ENCODE measurements at places on chromosomes 5 and 9. TPM values are rescaled to one million over a fixed set of nuclear protein-coding genes. Genes with fewer than 3 reads are reported as not detected.

GRCh38 chr5:79759436-79759835 lies 69.8 kb downstream of the CMYA5 start:
- DNase-seq, result no peak

The NUTM2F gene
- not detected for polyA plus RNA-seq

DNA sequence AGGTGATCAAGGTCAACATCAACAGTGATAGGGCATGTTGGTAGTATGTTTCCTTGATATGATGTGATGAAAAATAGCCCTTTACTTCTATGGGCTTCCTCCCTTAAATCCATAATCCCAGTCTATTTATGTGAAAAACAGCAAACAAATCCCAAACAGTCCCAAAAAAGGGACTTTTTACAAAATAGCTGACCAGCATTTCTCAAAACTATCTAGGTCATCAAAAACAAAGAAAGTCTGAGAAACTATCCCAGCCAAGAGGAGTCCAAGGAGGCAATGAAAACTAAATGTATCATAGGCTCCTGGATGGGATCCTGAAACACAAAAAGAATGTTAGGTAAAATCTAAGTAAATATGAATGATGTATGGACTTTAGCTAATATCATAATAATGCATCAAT lies 71.2 kb downstream of the MARCHF3 start:
- DNase-seq, result no peak

- DNase-seq, result no peak
Measured at GRCh38 chr5:114223866-114224265, 138.0 kb upstream of the KCNN2 start.

- DNase-seq, result peak; percentile 53
Measured at GRCh38 chr9:109316207-109316640, 4.6 kb downstream of the EPB41L4B start.

DNA sequence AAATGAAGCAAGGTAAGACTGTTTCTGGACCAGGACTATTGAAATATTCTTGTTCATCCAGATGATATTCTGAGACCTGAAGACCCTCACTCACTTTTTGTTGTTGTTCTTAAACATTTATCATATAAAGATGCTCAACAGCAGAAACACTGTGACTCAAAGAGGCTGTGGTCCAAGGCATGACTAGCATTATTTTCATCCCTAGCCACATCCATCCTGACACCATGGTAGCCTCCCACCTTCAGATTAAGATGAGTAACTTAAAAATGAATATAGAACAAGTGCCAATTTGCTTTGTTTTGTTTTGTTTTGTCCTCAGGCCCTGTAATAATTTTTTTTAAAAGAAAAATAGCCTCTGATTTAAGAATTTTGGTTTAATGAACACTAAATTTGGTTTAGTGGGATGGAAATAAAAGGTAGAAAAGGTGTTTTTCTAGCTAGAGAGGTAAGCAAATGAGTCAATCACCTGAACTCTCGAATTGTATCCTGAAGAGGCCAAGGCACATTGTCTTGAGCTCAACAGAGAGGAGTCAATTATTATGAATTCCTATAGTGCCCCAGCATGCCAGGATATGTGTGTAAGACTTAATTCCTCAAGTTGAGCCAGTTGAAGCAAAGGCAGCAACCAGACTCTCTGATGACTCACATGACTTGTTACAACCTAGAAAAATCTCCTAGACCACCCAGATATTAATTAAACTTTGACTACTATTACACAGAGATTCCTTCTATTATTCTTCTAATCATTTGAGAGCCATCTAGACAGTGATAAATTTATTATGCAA lies 380.1 kb upstream of the TUSC1 start:
- no peak for DNase-seq

DNA sequence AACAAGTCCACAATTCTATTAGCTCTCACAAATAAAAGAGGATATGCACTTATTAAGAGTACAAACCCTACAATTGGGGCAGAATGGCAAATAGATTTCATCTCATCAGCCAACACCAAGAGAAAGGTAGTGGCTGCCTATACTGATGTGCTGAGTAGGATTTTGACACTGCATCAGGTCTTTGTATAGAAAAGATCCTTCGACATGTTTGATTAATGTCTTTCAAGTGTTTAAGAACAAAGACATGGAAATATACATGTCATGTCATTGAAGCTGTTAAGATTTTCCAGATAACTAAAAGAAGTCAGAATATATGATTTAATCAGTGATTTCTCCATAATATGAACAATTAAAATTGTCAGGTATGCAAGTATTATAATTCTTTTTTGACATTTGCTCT lies 238.7 kb upstream of the GRAMD2B start:
- DNase-seq, result no peak

GRCh38 chr9:90099262-90099963 lies 494.6 kb downstream of the GADD45G start:
- DNase-seq, result no peak

The FOXI1 gene
- not detected for polyA plus RNA-seq

DNA sequence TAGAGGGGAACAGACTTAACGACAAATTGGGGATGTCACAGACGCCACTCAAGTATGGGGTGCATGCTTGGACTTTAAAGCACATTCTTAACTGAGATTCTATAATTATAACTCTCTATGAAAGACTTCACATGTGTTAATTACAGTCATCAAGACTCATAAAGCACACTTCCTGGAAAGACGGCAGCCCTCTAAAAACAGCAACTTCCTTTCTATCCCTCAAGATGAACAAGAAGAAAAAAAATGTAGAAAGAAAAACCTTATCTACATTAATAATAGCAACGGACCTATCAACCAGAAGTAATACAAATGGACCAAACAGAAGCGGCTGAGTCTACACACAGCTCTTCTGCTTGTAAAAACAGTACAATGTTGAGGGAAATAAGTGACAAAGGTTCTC lies 21.2 kb downstream of the GNAQ start:
- DNase-seq, result no peak

The YTHDC2 gene
- 9.1 TPM for polyA plus RNA-seq

DNA sequence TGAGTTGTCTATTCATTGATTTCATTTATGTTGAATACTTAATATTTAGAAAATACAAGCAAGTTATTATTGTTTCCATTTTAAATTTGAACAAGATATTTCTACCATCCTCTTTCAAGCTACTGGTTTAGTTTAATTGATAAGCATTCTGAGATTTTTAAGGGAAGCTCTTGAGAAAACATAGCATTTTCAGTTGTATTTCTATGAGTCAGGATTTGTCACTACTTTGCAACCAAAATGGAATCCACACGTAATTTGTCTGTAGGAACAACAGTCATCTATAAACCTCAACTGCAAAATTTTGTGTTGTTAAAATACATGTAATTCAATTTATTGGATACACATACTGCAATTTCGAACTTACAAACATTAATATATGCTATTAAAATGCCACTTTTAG lies 74.0 kb downstream of the PRR16 start:
- DNase-seq, result no peak

The SPINK6 gene
- polyA plus RNA-seq, result not detected

The NR5A1 gene
- 31.8 TPM for polyA plus RNA-seq

GRCh38 chr9:6134661-6135180 lies 80.9 kb upstream of the IL33 start:
- no peak for DNase-seq

GRCh38 chr5:154767576-154767975 lies 12.4 kb downstream of the LARP1 start:
- no peak for DNase-seq

- no peak for DNase-seq
Measured at GRCh38 chr5:135355169-135355568, 43.9 kb downstream of the MACROH2A1 start.

DNA sequence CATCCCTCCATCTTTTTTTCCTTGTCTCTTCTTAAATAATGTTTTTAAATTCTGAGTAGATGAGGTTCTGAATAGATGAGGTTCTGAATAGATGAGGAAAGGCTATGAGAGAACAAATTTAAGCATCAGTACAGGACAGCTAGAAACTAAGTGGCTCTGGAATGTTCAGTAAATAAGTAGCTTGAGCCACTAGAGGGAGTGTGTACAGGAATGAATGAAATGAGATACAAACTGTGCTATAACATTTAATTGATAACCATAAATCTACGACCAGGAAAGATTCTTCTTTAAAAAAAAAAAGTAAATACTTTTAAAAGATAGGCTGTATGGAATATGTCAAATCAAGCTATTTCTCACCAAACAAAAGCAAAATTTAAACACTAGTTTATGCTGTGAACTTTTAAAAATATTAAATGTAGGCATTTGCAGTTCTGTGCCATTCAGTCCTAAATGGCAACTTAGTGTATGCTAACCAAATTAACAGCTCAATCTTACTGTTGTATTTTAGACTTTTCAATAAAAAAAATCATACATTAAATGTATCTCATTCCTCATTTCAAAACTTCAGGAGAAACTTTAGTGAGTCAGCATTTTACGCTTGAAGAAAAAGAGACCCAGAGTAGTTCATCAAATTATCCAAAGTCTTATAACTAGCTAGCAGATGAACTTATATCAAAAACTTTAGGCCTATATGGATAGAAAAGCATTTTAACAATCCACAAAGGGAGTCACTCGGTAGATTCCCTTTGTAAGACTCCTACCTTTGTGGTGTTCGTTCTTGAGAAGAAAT lies 70.4 kb upstream of the SNX2 start:
- no peak for DNase-seq

The FBXW11 gene
- polyA plus RNA-seq, result 20.5 TPM

The FGF10 gene
- polyA plus RNA-seq, result 8.7 TPM

DNA sequence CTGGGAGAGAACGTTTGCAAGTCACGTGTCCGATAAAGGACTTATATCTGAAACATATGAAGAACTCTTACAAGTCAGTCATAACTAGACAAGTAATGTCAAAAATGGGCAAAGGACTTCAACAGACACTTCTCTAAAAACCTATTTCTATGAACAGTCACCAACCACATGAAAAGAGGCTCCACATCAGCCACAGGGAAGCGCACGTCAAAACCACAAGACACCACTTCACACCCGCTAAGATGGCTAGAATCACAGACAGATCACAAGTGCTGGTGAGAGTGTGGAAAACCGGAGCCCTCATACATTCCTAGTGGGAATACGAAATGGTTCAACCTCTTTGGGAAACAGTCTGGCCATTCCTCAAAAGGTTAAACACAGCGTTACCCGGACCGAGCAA lies 11.5 kb upstream of the CARD9 start:
- no peak for DNase-seq

DNA sequence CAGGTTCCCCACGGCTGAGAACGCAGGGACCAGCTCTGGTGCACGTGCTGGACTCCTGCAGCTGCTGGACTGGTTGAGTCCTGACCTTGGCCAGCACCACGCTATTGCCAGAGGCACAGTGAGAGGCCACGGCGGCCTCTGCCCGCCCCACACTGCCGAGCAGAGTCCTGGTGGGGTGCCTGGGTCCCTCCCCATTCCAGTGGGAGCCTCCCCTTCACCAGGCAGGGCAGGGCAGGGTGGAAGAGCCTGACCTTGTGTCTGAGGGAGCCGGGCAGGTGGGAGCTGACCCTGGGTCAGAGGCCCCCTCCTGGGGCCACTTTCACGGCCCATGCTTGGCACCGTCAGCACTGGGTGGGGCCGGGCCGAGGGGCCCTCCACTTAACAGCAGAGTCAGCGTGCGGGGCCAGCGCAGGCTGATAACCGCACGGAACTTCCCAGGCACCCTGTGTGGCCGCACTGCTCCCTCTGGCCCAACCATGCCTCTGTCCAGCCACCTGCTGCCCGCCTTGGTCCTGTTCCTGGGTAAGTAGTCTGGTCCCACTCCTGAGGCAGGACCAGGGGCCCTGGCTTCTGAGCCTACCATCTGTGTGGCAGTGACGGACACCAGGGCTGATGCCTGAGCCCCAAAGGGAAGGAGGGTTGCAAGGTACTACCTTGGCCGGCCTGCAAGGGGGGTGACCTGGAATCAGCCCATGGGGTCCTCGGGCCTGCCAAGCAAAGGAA lies at the start of gene MAMDC4:
Gene MAMDC4 (plus strand): TSS at position 406 of the 723 bp plus-strand sequence. CDS start 71 bp downstream, at position 477.
- DNase-seq, result no peak

The ZDHHC11 gene
- 2.1 TPM for polyA plus RNA-seq

The CCNI2 gene
- polyA plus RNA-seq, result 0.67 TPM

GRCh38 chr5:73103870-73104299 lies 16.5 kb upstream of the TMEM171 start:
- DNase-seq, result no peak

DNA sequence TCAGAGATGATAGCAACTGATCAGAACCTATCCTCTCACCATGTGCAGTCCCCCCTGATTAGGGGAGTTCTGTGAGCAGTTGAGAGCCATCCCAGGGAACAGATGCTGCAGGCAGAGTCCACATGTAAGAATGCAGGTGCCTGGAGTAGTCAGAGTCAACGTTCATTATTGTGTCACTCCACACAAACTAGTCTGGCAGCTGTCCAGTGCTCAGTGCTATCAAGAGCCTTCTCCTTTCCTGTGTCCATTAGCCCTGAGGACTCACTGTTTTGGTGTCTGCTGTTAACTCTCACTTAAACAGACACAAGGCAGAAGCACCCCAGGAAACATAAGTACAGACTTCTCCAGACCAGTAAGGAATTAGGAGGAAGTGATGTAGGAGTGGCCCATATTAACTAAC lies 2.5 kb downstream of the SH3TC2 start:
- DNase-seq, result no peak

DNA sequence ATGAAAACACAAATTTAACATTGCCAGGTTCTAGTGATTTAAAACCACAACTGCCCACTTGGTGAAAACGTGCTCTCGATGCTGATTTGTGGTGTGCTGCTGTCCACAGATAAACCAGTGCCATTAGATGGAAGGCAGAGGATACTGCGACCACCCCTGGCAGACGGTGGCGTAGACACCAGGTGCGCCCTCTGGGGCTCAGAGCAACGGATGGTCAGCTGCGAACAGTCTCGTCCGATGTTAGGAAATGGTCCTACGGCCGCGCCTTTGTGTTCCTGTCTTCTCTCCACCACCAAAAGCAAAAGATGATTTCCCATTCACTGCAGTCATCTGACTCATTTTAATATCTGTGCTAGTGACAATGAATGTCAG lies 43.2 kb downstream of the UBE2QL1 start:
- no peak for DNase-seq

The ALDH1A1 gene
- 223 TPM for polyA plus RNA-seq

DNA sequence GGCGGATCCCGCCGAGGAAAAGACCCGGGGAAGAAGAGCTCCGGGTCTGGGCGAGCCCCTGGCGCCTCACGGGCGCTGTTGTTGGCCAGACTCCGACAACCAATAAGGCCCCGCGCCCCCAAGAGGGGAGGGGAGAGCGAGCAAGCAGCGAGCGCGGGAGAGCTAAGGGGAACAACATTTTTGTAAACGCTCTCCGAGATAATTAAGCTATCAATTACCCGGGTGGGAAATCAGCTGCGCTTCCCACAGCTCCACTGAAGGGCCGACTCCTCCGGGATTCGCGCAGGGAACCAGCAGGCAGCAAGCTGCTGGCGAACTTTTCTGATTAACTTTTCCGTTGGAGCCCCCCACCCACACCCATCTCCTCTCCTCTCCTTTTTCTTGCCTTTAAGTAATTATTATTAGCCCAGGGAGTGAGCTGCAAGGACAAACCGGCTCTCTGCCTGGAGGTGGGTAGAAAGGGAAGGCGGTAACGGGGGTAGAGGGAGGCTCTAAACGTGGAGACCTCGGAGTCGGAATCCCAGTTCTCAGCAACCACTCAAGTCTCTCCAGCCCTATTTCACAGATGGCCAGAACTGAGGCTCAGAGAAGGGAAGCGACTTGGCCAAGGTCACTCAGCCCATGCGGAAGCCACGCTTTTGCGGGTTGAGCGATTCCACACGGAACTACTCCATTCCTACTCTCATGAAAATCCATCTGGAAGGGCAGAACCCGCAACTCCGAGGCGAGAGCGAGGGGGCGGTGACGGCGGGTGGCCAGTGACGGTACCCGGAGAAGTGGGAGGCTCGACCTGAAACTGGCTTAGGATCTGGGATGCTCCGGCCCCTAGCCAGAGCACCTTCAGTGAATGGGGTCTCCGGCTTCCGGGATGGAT lies 1.3 kb downstream of the ASTN2 start:
- no peak for DNase-seq

- no peak for DNase-seq
Measured at GRCh38 chr5:116583862-116584222, 9.2 kb upstream of the SEMA6A start.

Data from ovary (tissue), 10 donors.